ENCODE measurements at places on chromosomes 1 and 21.

DNA sequence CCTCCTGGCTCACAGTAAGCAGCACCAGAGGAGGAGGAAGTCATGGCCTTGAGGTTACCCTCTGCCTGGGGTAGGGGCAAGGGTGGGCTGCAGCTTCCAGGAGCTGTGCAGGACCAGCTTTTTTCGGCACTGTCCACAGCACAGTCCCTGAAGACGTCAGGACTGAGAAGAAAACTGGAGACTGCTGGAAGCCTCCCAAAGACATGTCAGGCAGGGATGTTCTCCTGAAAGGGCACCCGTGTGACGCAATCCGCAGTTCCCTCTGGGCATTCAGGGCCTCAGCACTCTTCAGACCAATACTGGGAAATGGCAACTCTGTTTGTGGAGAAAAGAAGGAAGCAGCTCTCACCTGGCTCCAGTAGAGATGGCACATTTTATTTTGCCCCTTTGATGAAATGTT, 64.8 kb upstream of the TENT5C start:
- DNase-seq = no peak

- no peak for DNase-seq
These were observed 3.5 kb downstream of the TIE1 start for GRCh38 chr1:43304314-43304681.

GRCh38 chr1:201283836-201284553, 689 bp downstream of the PKP1 start:
- DNase-seq = no peak

- no peak for DNase-seq
These were observed 68.9 kb downstream of the MRPL37 start for GRCh38 chr1:54268762-54269297.

DNA sequence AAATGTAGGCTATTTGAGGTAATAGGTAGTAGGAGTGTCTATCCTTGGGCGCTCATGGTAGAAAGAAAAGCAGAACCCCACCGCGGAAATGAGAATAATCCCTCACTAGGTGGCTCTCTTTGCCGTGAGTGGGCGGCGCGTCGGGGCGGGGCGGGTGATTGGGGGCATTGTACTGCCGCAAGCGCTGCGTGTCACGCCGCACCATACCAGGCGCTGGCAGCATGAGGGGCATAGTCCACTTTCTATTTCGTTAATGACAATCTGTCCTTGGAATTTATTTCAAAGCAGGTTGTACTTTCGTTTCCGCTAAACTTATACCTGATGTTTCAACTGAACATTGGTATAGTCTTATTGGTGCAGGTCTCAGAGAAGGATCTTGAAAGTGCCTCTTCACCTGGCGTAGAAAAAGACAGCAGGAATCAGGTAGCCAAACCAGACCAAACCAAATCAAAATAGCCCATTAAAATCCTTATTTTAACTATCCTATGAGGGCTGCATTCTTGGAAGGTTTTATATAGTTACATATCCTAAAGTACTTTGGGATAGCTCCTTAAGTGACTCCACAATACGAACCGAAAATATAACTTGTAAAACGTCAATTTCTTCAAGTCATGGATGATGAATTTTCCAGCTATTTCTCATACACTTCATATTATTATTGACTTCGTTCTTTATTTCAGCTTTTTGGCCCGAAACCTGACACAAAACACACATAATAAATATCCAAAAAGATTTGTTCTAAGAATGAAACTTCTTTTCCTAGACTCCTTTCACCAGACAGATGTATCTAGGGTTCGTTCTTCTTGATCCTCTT, 1.9 kb upstream of the SMG7 start:
- peak; percentile 87 for DNase-seq

GRCh38 chr1:172112576-172112975, 271.3 kb downstream of the DNM3 start:
- no peak for DNase-seq

- DNase-seq = no peak
These were observed 4.1 kb downstream of the S100A7 start for GRCh38 chr1:153456396-153456795.

DNA sequence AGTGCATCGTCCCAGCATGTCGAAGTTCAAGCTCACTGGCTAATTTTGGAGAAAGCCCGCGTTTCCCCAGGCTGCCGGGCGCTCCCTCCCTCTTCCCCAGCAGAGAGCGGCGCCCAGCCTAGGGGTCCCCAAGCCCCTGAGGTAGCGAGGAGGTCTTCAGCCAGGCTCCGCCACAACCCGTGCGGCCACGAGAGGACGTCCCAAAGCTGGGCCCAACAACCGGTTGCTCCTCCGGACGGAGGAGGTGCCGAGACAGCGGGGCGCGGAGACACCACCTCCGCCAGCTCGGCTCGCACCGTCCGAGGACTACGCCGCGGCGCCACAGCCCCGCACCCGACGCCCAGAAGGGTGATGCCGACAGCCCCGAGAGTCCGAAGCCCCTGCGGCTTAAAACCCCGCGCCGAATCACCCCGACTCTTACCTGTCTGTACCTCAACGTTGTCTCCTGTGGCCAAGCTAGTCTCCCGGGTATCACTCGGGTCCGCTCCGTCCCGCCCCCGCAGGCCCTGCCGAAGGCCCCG, at the start of gene DENND2C:
TSS of gene DENND2C (minus strand) at position 488 of the 521 bp plus-strand sequence. CDS start 44,065 bp downstream, outside the sequence.
- DNase-seq = no peak

DNA sequence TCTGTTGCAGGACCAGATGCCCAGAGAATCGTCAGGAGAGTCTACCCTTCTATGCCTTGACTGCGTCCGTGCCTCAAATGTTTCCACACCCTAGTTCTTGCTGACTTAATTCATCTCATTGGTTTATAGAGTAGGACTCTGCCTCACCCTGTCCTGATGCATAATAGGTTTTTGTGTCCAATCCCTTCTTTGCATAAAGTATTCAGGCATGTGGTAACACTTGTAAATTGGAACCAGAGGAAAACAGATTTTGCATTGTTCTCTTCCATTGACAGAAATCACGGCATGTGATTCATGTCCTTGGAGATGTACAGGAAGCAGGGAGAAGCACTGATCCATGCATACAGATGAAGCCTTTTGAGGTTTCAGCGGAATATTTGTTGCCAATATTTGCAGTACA, 29.5 kb downstream of the PLPPR5 start:
- no peak for DNase-seq

DNA sequence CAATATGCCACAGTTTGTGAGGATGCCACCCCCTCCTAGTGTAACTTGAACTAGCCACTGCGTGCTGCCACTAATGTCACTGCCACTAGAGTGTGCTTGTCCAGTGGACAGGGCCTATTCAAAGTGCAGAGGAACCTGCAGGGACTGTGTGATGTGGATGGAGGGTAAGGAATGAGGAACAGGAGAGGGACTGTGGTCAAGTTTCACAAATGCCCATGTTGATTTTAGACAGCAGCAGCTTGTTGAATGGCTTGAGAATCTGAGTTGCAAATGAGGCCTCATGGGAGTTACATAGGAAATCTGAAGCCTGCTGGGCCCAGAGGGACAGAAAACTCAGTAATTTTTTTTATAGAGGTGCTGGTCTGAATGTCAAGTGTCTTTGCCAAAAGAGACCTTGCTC, 112.3 kb downstream of the HHAT start:
- DNase-seq = no peak

Measured in central memory CD4-positive, alpha-beta T cell (primary cell).